ENCODE measurements at places on chromosomes 4 and X. TPM values are rescaled to one million over a fixed set of nuclear protein-coding genes. Genes with fewer than 3 reads are reported as not detected.

Gene SPON2
- polyA plus RNA-seq, result 5.4 TPM

Gene PCYT1B
- polyA plus RNA-seq, result not detected

Gene ATP1B4
- polyA plus RNA-seq, result not detected

Gene PCDH18
- polyA plus RNA-seq, result 1.6 TPM

Gene FLNA
- 515 TPM for polyA plus RNA-seq

Gene SMARCA1
- polyA plus RNA-seq, result 28.9 TPM

Gene CLCN4
- polyA plus RNA-seq, result 0.67 TPM

Gene AMER1
- polyA plus RNA-seq, result 1.0 TPM
